ENCODE measurements at places on chromosomes 16 and 17.

- no peak for DNase-seq
Measured at GRCh38 chr17:36641331-36641876, 40.0 kb downstream of the MRM1 start.

GRCh38 chr16:57996406-57997175 is 3.9 kb downstream of the ZNF319 start:
- DNase-seq, result no peak

GRCh38 chr16:69830534-69831211 is 68.5 kb downstream of the WWP2 start:
- no peak for DNase-seq

GRCh38 chr17:16288860-16289571 is 64.3 kb downstream of the CENPV start:
- DNase-seq, result no peak

GRCh38 chr16:71289732-71290062 is 495 bp upstream of the CMTR2 start:
- no peak for DNase-seq

GRCh38 chr17:4733073-4733531 is 1.9 kb downstream of the MED11 start:
- no peak for DNase-seq
